ENCODE measurements at places on chromosomes 5 and 9. TPM values are rescaled to one million over a fixed set of nuclear protein-coding genes. Genes with fewer than 3 reads are reported as not detected.

The NR2F1 gene
- total RNA-seq = 63.1 TPM

The TAF1L gene
- under 0.01 TPM for total RNA-seq

The COL15A1 gene
- total RNA-seq = 0.33 TPM

The SLC6A3 gene
- not detected for total RNA-seq

The RANBP3L gene
- total RNA-seq = 0.09 TPM

The ZNF462 gene
- 2.9 TPM for total RNA-seq

The KCNN2 gene
- total RNA-seq = 5.2 TPM

The ADRB2 gene
- total RNA-seq = 13.0 TPM

The INSL6 gene
- not detected for total RNA-seq

The PCDHGA9 gene
- total RNA-seq = 2.0 TPM

The PCDHGA8 gene
- 1.5 TPM for total RNA-seq

The PPIC gene
- total RNA-seq = 66.4 TPM

The GABRP gene
- 0.98 TPM for total RNA-seq

The EXD3 gene
- total RNA-seq = 14.6 TPM

The DIPK1B gene
- 56.1 TPM for total RNA-seq

The STOM gene
- 531 TPM for total RNA-seq

The RNF180 gene
- total RNA-seq = 4.9 TPM

The RASEF gene
- under 0.01 TPM for total RNA-seq

The HEMGN gene
- total RNA-seq = not detected

The PCDHB13 gene
- total RNA-seq = 1.1 TPM

The FOXD1 gene
- total RNA-seq = 0.09 TPM

The SPATA6L gene
- 6.0 TPM for total RNA-seq

The TMEM252 gene
- total RNA-seq = not detected

The CTNND2 gene
- total RNA-seq = not detected

The FAM221B gene
- total RNA-seq = not detected

The PROB1 gene
- total RNA-seq = 3.7 TPM

The ZFP2 gene
- total RNA-seq = 0.33 TPM

The ENTREP1 gene
- total RNA-seq = 7.6 TPM

The GRIN1 gene
- total RNA-seq = not detected

The SNCB gene
- total RNA-seq = 0.43 TPM

The CCL28 gene
- 2.4 TPM for total RNA-seq

The TAF11L5 gene
- total RNA-seq = not detected

Measured in dermis lymphatic vessel endothelial cell (primary cell).